Ecto neural progenitor cell (in vitro differentiated cells): ENCODE measurements at places on chromosomes 16 and 17.
A peak's percentile ranks its signal among the peaks of the same experiment; 100 is the strongest.

GRCh38 chr17:81384929-81385319 lies 10.3 kb upstream of the BAHCC1 start:
- no peak for DNase-seq

- no peak for DNase-seq
These were observed 347.1 kb downstream of the SEC14L1 start for GRCh38 chr17:77487677-77488530.

DNA sequence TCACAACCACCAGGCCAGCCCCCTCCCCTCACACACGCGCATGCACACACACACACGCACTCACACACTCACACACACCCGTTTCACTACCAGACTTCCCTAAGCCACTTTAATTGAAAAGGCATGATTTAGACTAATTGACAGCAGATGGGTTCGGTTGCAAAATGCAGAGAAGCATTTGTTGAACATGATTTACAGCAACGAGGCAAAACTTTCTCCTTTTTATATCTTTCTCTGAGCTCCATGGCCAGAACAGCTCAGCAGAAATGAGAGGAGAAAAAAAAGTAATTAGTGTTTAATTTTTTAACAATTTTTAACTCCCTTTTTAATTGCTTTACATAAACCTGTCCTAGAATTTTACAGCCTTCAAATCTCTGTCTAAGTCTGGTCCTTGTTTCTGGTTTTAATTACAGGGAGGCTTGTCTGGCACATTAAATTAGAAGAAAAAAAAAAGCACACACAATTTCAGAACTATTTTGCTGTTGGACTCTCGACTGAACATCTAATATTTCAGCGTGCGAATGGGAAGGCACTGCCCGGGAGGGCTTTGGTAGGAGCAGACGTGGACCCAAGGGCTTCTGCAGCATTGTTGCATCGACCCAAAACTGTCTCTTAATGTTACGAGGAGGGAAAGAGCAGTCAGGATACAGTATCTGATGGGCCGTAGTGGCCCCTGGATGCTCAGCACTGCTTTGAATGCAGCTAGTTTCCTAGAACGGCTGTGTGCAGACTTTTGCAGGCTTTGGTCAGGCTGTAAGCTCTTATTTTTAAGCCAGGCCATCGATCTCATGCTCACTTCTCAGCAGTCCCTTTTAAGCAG lies 255.9 kb downstream of the SOX9 start:
- DNase-seq: no peak

DNA sequence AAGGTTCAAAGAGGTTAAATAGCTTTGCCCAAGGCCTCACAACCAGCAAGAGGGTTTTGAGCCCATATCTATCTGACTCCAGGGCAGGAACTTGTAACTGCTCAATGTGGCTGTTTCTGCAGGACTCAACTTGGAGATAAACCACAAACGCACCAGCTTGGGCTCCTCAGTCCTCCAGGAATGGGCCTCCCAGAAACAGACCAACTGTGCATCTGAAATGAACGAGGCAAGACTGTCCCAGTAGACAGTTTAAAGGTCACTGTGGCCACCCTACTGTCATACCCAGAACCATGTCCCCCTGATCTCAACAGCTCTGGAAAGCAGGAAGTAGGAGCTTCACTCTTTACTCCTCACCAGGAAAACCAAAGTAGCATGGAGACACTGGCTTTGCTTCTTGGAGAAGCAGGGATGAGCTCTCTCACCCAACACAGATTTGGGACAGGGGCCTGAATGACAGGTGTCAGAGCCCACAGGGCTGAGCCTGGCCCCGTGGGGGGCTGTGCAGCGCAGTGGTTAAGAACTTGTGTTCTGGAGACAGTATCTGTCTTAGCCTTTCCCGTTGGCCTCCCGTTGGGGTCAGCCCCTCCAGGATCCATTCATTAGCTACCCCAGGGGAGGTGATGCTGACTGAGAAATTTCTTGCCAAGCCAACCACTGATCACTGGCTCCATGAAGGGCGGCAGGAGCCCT lies 2.3 kb upstream of the CALB2 start:
- no peak for DNase-seq

DNA sequence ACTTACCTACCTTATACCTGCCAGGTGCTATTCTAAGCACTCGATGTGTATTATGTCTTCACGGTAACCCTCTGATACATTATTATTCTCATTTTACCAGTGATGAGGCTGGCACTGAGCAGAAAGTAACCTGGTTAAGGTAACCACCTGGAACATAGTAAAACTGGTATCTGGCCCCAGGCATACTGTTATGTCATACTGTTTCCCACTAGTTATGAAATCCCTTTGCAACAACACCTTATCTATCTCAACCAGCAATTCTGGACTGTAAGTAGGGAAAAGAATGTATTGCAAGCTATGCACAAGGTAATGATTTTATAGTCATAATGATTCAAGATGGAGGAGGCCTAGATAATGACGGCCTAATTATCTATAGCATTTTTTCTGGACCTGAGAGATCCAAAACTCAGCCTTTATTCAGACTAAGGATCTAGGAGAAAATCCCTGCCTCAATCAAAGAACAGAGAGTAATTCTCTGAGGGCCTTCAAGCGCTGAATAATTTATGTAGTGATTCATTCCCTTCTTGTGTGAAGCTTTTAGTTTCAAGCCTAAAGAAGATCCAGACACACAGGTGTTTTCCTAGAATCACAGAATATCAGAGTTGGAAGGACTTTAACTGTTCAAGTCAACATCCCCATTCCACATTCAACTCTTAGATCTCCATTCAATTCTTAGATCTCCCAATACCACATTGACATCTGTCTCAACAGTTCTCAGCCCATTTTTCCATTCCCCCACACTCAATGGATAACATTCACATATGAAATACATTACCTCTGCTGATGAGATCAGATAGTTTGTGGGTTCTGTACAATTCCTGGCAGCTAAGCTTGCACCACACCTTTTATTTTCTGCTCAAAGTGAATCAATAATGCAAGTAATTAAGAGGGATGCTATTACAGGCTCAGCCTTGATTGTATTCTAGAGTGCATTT lies 14.9 kb upstream of the MMD start:
- DNase-seq: no peak

- no peak for DNase-seq
These were observed 21.2 kb downstream of the ARHGAP17 start for GRCh38 chr16:24993722-24994686.

DNA sequence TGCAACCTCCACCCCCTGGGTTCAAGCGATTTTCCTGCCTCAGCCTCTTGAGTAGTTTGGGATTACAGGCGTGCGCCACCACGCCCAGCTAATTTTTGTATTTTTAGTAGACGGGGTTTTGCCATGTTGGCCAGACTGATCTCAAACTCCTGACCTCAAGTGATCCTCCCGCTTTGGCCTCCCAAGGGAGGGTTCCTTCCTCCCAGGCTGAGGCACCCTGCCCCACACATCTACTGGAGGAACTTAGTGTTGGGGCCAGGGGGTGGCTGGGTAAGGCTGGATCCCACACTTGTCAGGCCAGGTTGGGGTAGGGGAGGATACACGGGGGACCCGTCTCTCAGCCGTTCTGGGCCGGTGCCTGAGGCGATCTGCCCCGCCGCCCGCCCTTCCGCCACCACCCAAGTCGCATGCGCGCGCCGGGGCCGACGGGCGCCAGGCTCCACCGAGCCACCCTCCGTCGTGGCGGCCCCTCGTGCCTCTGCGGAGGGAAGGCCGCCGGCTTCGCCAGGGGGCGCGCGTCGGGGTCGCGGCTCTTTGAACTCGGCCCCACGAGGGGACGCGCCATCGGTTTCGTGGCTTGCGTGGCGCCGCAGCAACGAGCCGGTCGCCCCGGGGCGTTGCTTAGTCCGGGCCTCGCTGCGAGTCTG lies 15.9 kb downstream of the GRB7 start:
- no peak for DNase-seq

- no peak for DNase-seq
These were observed 222.8 kb downstream of the CCDC182 start for GRCh38 chr17:57522042-57523005.

GRCh38 chr16:74257061-74257460 lies 39.6 kb upstream of the PSMD7 start:
- no peak for DNase-seq

- DNase-seq: peak; percentile 29
These were observed 47.5 kb upstream of the ERN1 start for GRCh38 chr17:64177311-64178010.

DNA sequence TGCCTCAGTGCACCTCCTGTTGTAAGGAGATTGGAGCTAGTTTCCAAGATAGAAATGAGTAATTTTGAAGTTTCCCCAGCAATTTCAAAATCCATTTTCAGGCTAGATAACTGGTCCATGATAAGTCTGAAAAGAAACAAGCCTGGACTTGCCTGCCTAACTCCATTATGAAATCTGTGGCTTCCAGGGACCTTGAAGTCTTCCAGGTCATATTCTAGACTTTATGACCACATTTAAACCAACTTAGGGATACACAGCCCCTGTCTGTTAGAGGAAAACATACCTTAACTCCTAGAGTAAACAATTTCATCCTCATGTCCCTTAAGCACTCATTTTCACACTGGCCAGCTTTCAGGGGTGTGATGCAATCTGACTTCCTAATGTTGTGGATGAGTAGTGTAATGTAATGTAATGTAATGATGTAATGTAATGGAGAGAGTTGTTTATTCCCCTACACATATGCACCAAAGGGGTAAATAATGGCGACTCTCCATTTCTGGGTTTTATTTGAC lies 96.7 kb upstream of the FAM20A start:
- no peak for DNase-seq

DNA sequence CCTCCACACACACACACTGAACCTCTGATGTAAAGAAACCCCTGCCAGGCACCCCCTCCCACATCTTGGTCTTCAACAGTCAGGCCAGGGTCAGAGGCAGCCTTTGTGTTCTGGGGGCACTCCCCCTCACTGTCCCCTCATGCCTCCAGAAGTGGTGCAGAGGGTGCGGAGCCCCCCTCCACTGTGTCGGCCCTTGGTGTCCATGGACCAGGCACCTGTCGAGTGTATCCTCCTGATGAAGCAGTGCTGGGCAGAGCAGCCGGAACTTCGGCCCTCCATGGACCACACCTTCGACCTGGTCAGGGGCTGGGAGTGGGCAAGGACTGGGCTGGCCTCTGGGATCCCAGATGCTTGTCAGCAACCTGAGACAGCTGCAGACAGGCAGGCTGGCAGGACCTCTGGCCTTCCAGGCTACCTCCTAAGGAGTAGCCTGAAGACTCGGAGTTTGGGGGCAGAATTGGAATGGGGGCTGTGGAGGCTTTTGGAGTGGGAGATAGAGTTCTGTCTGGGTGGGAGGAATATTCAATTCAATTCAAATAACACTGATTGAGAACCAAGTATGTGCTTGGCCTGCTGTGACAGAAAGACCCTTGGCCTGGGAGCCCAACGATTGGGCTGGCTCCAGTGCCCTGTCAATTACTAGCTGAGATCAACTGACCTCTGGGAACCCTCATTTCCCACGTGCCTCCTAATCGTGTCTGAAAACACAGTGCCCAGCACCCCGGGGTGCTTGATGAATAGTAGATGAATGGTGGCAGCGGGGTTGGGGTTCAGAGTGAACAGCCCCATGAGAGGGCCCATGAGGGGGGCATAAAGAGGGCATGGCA lies 11.5 kb downstream of the GUCY2D start:
- no peak for DNase-seq

DNA sequence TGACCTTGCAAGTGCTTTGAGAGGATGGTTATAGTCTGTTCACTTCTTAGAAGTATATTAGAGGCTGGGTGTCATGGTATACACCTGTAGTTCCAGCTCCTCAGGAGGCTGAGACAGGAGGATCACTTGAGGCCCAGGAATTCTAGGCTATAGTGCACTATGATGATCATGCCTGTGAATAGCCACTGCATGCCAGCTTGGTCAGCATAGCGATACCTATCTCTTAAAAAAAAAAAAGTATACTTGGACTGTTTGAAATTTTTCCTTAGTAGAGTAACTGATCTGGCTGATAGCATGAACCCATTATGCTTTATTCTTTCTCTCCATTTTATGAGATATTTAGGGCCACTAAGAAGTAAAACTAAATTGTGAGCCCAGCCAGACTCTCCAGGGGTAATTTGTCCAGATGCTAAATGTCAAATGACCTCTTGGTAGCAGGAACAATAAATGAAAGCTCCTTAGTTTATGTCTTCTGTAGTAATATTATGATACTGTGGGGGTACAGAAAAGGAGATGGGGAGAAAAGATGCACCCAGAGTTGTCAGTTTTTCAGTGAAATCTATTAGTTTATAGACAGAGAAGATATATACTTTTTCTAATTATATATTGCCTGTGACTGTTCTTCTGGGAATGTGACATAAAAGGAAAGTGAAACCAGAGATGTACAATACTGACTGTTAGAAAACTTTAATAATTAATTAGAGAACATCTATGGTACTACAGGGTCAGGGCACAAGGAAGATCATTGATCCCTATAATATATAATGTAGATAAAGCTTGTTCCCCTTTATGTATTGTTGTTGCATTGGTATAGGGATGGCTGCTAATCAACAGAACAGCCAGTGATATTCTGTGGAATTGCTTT lies 335.3 kb upstream of the TBX2 start:
- no peak for DNase-seq
